ENCODE measurements at places on chromosomes 7 and 10.
A peak's percentile ranks its signal among the peaks of the same experiment; 100 is the strongest.

DNA sequence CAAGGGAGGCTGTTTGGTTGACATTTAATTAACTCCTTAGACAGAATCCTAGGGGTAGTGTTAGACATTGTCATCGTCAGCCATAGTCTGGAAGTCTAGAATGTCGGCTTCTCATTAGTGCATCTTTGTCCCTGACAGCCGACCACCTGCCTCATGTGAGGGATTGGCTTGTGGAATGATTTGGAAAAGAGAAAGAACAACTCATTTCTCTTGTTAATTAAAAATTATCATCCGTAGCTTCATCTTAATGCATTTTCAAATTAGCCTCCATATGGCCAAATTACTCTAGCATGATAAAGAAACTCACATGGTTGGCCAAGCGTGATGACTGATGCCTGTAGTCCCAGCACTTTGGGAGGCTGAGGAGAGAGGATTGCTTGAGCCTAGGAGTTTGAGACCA lies 97.7 kb upstream of the PARD3 start:
- DNase-seq = no peak

DNA sequence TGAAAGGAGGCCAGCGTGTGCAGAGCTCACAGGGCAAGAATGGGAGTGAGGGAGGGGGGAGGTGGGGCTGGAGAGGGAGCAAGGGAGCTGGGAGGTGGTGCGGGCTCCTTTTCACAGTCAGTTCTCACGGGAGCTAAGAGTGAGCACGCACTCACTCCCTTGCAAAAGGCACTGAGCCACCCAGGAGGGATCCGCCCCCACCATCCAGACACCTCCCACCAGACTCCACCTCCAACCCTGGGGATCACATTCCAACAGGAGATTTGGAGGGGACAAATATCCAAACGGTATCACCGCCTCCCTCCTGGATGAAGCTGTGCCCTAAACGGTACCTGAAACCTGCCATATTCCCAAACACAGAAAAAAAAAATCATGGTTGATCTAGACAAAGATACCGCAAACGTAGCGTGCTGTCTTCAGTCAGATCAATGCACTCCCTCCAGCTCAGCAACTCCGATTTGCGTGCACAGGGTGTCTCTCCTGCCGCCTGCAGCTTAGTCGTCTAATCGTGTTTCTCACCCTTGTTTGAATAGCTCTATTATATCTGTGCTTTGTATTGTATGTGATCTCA lies 20.3 kb upstream of the PRKAG2 start:
- no peak for DNase-seq

GRCh38 chr10:31343009-31343408 lies 24.0 kb downstream of the ZEB1 start:
- DNase-seq = no peak

GRCh38 chr7:130386876-130387275 lies 6.6 kb downstream of the CPA1 start:
- no peak for DNase-seq

- DNase-seq = no peak
Measured at GRCh38 chr7:94450044-94450697, 55.5 kb downstream of the COL1A2 start.

GRCh38 chr10:75859141-75859540 lies 427.7 kb downstream of the LRMDA start:
- DNase-seq = no peak

DNA sequence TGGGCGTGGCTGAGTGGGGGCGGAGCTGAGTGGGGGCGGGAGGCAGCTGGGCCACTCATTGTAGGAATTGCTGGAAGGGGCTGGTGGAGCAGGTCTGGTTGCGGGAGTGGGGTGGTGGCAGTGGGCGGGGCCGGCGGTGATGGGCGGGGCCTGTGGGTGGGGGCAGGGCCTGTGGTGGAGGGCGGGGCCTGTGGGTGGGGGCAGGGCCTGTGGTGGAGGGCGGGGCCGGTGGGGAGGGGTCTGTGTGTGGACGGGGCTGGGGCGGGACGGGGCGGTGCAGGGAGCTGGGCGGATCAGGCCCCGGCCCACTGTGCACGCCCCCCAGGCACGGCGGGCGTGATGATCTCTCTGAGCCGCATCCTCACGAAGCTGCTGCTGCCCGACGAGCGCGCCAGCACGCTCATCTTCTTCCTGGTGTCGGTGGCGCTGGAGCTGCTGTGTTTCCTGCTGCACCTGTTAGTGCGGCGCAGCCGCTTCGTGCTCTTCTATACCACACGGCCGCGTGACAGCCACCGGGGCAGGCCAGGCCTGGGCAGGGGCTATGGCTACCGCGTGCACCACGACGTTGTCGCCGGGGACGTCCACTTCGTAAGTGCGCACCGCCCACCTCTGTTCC lies 14.0 kb downstream of the SLC29A4 start:
- no peak for DNase-seq

GRCh38 chr7:19317461-19317860 lies 172.2 kb upstream of the FERD3L start:
- DNase-seq = no peak

- DNase-seq = peak; percentile 59
Measured at GRCh38 chr10:59285073-59285472, 77.3 kb downstream of the FAM13C start.

DNA sequence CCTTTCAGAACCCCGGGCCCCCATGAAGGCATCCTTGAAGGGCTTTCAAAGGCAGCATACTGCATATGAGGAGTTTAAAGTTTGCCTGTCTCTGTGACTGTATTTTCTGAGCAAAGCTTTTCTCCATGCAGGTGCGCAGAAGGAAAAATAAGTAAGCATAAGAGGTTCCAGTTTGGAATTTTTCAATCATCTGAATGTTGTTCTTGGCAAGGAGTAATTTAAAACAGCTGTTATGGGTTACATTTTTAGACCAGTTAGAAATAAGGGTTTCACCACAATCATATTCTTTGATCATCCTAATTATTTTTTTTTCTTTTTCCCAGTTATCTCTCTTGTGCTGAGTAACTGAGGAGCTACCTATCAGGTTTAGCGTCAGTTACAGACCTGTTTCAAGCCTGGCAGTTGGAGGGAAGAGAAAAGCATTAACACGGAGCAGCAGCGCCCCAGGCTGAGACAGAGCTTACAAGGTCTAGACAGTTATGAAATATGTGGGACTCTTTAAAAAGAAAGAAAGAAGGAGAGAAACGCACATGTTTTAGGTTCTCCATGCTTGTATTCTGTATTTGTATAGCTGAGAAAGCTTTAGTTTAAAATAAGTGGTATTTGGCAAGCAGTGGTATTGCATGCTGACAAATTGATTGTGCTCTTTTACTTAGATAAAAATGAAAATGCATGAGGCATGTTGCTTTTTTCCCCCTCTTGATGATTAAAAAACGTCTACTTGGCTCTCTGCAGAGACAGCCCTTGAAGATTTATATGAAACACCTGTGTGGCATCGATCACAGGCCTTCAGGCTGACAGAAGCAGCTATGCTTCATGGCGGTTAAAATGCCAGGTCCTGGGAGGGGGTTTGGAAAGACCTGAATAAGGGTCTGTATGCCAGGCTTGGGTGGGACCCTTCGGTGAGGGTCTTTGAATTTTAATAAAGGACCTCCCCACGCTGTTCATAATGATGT lies 157.6 kb downstream of the GRK5 start:
- no peak for DNase-seq

- DNase-seq = no peak
Measured at GRCh38 chr10:129713659-129714265, 246.7 kb downstream of the MGMT start.

DNA sequence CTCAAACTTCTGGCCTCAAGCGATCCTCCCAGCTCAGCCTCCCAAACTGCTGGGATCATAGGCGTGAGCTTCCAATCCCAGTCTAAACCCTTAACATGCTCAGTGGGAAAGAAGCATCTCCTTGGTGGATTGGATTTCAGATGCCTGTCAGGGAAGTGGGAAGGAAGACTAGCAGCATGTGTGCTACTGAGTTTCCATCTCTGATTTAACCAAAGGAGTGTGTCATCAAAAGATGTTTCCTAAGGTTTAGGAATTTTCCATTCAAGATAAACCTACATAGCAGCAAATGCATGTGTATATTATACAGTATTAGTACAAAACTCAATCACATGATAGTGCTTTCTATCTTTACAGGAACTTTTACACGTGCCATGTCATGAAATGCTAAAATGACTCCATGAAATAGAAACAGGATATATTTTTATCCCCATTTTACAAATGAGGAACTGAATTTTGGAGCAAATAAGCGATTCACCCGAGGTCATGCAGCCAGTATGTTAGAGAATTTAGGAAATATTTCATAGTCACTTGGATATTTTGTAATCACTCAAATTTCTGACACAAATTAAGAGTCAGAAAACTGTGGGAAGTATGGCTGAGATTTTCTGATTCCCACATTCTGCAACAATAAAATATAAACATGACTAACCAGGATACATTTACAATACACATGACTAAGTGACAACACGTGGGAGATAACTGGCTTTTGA lies 11.4 kb upstream of the TMEM26 start:
- DNase-seq = no peak

DNA sequence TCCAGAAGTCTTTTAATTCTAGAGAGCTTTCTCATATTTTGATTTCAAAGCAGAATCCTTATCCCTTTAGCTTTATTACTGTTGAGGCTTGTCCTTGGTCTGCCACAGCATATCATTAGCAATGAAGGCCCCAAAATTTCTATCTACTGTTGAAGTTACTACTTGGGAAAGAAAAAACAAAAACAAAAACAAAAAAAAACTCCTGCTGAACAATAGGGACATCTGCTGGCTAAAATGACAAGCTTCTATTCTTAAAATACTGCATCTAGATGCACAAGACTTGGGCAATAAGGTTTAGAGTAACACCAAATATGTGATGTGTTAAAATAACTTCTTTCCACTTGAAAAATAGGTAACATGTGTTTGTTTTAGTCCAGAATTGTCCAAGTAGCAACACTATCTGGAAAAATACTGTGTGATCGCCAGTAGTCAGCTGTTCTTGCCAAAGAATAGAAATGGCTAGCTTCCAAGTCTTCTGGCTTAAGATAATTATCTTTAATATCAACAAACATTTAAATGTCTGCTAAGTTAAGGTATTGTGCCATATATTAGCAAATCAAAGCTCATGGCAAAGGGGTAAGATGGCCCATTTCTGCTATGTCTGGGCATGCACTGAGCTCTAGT lies 3.8 kb upstream of the DMTF1 start:
- DNase-seq = no peak

DNA sequence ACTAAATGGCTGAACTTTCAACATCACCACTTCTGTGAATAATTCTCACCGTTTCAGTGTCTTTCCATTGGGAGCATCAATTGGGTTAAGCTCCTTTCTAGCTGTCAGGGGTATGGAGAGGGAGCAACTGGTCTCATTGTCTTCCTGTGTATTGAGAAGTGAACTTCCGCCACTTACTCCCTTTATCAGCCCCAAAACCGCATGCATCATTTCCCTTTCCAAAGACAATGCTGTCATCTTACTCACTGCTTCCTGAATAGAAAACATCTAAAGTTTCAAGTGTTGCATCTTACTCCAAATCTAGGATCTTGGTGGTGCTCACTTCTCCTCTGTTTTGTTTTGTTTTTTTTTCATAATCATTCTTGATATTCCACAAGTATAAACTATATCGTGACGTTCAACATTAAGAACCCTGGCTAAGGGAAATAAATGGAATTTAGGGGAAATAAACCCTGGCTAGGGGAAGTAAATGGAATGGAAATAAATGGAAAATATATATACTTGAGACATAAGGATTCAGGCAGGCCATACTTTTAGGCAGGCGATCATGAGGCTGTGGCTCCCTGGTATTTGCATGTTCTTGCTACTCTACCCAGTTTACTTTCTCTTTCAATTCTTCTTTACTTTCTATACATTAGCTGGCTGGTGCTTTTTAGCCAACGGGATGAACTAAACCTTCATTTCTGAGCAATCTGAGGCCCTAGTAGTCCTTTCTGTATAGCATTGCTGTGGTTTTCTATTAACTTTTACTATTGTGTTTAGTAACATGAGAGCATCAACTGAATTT lies 371.9 kb downstream of the BMPER start:
- DNase-seq = no peak

DNA sequence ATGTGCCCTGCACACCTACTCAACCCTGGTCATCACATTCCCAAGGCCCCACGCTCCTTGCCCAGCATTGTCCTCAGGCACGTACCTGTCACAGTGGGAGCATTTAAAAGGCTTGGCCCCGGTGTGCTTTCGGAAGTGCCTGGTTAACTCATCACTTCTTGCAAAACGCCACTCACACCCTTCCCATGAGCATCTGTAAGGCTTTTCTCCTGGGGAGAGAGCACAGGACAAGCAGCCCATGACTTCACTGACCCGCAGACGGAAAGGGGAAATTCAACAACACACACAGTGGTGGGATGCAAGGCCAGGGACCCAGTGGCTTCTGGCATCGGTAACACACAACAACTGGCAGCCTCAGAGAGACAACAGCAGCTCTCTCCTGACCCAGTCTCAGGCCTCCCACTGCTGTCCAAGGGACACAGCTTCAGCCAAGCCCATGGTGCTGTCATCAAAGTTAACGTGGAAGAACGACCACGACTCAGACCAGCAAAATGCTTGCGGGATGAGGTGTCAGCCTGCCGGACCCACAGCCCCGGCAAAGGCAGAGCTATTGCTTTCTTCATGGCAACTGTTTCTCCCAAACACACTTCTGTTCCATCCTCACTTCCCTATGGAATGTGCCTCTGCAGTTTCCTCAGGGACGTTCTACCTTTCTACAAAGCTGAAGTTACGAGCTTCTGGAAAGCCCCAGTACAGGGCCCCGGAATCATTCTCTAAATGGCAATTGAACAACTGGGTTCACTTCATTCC lies 4.8 kb downstream of the KLF6 start:
- DNase-seq = peak; percentile 50

DNA sequence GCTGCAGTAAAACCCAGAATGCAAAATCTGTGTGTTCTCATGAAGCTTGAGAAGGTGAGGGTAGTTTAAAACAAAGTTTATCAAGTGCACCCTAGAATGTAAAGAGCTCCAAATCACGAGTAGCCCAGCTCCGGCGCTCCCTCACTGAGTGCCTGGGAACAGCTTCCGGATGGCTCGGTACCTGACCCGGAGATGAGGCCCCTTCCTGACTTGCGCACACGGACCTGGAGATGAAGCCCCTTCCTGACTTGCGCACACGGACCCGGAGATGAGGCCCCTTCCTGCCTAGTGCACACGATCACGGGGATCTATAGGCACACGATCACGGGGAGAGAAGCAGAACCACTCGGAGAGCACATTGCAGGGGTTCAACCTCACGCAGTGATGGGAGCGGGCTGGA lies 322.1 kb upstream of the RNF32 start:
- no peak for DNase-seq

DNA sequence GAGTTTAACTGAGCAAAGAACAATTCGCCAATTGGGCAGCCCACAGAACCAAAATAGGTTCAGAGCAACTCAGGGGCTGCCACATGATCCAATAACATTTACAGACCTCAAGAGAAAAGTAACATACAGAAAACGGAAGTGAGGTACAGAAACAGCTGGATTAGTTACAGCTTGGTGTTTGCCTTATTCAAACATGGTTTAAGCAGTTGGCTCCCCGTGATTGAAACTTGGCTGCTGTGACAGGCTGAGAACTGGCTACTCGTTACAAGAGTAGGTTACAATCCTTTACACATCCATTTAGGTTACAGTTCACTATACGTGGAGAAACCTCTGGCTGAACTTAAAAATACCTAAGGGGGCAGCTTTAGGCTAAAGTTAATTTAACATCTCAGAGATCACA lies 673.1 kb upstream of the PHF14 start:
- DNase-seq = no peak

Data from femur (tissue), 1 donor.